Activated naive CD8-positive, alpha-beta T cell treated with anti-CD3 and anti-CD28 coated beads for 36 hours (primary cell): ENCODE measurements at places on chromosomes 2 and 18.

GRCh38 chr2:44972771-44973535 is 31.5 kb downstream of the SIX3 start:
- DNase-seq: no peak

DNA sequence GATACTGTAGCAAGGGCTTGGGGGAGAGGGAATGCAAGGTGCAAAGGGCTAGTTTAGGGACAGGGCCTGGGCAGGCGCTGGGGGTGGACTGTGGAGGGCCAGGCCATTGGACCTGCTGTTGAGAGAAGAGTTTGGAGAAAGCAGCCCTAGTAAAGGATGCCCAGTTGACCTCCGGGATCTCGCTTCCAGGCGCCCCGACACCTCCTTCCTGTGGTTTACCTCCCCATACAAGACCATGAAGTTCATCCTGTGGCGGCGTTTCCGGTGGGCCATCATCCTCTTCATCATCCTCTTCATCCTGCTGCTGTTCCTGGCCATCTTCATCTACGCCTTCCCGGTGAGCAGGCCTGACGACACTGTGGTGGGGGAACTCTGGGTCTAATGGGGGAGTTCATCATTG is 229.0 kb downstream of the DYSF start:
- DNase-seq: no peak

DNA sequence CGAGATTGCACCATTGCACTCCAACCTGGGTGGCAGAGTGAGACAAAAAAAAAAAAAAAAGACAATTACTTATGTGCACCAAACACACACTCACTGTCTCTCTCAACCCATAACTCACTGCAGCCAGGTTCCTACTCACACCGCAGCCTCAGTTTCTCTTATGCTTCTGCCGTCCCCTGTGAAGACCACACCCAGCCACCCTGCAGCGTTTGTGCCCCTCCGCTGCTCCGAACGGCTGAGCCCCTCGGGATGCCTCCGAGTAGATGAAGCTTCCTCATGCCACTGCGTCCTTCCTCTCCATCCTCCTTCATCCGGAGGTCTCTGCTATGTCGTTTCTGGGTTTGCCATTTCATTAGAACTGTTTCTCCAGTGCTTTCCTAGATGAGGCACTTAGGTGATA is 160.1 kb downstream of the TWIST2 start:
- DNase-seq: no peak

DNA sequence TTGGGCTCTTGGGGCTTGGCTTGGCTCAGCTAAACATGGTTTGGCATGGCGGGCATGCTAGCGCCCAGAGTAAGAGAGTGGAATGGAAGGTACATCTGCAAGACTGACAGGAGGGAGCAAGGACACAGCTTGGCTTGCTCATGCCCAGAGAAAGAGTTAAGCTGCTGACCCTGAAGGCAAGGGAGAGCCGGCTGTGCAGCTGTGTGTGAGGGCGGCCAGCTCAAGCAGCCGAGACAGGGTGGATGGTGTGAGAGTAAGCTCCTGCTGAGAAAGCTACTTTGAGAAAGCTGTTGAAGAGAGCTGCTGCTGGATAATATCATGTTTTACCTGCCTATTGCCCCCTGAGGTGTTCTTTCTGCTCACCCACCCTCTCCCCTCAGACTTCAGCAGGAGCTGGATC is 135.6 kb downstream of the CCBE1 start:
- DNase-seq: no peak

DNA sequence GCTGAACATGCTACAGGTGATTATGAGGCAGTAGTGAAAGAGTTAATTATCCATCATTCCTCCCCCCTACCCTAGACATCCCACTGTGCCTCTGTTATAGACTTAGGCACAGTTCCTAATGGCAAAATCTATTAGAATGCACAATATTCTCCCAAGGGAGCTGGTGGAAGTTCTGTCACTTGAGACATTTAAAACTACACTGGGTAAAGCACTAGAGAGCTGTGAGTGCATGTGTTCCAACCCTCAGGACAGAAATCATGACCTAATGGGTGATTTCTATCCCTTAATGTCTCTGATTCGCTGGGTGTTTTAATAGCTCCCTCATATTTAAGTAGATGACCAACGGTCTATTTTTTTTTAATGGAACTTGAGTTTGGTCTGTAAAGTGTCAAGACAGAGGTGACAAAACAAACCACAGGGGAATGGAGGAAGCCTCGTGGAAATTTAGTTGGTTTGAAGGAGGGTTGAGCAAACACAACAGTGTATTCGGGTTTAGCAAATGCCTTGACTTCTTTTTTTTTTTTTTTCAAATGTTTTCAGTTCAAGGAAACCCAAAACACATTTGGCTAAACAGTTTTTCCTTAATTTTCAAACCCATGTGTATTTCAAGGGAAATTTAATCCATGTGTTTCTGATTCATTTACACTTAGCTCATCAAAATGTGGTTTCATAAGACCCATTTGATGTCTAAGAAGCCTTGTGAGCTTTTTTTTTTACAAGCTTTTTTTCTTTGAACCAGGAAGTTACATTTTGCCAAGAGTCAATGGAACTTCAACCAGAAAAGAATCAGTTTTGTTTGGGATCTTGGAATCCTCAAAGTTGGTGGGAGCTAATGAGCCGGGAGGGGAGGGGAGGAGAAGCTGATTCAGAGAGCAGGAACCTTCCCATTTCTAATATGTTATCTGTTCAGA is 665.1 kb upstream of the ZEB2 start:
- no peak for DNase-seq

- DNase-seq: no peak
Measured at GRCh38 chr2:106982350-106982749, 96.4 kb upstream of the ST6GAL2 start.

DNA sequence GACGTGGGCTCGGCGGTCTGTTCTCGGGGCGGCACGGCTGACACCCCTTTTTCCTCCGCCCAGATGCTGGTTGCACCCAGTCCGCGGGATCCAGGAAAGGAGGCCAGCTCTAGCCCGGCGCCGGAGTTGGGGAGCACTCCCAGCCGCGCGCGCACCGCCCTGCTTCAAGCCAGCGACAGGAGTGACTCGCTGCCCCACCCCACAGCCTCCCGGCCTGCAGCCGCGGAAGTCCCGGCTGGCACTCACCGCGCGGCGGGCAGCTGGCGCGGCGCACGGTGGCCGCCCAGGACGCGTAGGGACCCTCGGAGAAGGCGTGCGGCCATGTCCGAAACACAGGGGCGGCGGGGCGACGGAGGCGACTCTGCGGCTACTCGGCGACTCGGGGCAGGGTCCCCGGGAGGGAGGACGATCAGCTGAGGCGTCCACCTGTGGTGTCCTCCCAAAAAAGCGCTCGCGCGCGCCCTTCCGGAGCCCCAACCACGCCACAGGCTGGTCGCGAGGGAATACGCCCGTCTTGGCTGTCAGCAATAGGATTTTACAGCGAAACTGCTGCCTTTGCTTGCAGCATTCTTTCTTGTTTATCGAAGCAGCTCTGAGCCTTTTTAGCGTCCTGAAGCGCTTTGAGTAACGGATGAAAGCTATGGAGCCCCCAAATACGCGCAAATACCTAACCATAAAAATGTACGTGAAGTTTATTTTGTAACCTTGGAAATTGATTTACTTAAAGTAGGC is at the start of gene ACADL:
Gene ACADL (minus strand): TSS at position 507 of the 732 bp plus-strand sequence. CDS start 184 bp downstream, at position 323.
- peak; percentile 19 for DNase-seq

DNA sequence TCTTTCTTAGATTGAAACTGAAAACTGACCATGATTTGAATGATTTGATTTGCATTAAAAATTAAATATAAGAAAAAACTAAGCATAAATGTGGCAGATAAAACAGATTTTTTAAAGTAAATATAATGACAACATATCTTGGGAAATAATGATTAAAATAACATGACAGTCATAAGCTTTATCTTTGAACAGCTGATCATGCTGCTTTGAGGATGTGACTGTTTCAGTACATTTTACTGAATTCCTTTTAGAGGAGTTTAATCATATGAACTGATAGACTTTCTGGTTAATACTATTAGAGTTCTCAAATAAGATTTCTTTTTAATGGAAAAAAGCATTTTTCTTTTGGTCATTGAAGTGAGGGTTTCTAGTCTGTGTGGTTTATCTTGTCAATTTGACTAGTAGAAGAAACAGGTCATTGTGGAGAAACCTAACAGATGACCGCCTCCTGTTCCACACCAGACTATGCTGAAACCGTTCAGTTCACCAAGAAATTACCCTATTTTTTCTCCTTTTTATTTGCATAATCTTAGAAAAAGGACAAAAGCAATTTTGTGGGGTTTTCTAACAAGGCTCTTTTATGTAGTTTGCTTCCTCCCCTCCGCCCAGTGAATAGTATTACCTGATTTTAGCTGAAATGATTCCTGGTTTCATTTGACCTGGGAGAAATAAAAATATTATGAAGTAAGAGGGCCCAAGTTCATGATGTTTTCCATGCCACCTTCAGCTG is 262.1 kb downstream of the PTGR3 start:
- no peak for DNase-seq

DNA sequence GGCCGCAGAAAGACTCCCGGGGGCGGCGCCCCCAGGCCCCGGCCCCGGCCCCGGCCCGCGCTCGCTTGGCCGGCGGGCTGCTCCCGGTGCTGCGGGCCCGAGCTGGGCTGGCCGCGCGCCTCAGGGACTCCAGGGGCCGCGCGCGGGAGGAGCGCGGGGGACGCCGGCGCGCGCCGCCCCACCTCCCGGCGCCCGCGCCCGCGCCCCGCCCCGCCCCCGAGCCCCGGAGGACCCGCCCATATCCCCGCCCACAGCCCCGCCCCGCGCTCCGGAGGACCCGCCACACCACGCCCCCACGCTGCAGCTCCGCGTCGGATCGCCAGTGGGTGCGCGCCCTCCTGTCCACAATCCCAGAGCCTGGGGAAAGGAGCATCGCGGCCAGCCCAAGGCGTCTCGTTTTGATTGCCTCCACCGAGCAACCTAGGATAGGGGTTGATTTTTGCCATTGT is at the start of gene PARD6G:
Gene PARD6G (minus strand): TSS at position 122 of the 449 bp plus-strand sequence. CDS start 166 bp downstream, outside the sequence.
- DNase-seq: peak; percentile 59

DNA sequence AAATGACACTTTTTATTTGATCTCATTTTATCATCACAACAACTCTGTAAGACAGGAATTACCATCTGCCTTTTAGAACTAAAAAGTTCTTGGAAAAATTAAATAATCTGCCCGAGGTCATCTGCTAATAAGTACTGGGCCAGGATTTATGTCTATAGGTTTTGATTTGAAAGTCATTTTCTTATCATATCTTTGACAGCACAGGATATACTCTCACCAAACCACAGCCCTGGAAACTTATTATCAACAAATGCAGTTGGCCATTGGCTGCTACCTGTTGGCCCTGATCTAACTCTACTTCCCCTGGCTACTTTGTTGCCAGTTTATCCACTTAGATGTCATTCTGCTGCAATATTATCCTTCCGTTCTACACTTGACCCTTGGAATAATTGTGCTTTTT is 354.6 kb downstream of the RAD51AP2 start:
- no peak for DNase-seq

GRCh38 chr2:46053564-46053963 is 243.6 kb upstream of the EPAS1 start:
- DNase-seq: no peak

DNA sequence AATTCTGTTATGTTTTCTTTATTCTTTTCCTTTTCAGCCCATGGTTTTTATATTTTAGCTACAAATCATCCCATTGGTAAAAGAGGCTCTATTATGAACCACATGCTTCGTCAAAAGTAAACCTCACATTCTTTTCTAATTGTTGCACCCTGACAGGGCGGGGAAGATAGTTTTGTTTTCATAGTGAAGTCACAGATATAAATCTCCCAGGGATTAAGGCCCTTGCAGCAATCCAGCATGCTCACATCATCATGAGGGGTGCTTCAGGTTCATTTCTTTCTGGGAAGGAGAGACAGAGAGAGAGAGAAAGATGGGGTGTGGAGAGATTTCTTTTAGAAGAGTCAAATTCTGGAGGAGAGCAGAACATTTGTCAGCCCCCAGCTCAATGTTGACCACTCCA is 124.5 kb upstream of the CDC42EP3 start:
- DNase-seq: no peak

- DNase-seq: no peak
Measured at GRCh38 chr18:66111018-66111417, 360.2 kb downstream of the CDH7 start.

DNA sequence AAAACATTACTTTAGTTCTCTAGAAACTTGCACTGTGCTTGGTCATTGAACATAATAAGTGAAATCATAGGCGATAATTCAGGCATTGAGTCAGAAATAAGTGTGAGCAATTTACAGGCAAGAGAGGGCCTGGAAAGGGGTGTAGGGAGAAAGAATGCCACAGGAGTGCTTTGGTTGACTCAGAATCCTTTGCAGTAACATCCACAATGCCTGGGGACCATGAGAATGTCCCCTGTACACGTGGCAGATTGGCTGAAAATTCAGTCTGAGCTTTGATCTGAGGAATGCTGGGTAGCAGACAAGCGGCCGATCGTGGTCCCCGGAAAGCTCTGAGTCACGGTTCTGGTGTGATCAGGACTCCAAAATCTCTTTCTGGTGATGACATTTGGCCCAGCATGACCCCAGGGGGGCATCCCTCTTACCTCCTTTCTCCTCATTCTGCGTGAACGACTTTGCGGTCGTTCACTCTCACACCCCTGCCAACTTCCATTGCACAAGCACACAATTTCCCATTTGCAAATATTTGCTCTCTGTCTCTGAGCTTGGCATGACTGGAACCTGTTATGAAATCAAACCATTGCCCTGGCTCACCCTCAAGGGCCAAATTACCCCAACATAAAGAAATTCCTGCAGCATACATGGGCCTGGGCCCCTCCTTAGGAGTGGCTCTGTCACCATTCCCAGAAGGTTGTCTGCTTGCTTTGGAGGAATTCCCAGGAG is 305.0 kb upstream of the EPAS1 start:
- DNase-seq: no peak

DNA sequence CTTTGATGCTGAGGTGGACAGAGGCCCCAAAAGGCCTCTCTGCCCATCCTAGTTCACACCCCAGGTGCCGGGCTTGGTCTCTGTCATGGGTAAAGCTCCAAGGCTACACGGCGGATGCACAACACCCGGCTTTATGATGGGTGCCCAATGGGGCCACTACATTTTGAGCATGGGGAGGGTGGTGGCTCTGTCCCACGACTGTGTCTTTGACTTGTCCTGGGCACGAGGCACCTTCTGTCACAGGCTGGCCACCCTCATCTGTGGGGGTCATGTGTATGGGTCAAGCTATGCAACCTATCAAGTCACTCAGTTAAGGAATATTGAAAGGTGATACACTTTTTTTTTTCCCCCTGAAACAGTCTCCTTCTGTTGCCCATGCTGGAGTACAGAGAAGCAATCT is 63.7 kb downstream of the EDAR start:
- no peak for DNase-seq

GRCh38 chr2:224155371-224155770 is 116.3 kb upstream of the SERPINE2 start:
- no peak for DNase-seq

- no peak for DNase-seq
Measured at GRCh38 chr2:40507432-40507831, 55.5 kb upstream of the SLC8A1 start.

GRCh38 chr2:236661762-236662110 is 92.1 kb downstream of the ACKR3 start:
- no peak for DNase-seq

- no peak for DNase-seq
Measured at GRCh38 chr18:22536558-22536957, 118.8 kb upstream of the CTAGE1 start.

GRCh38 chr18:79644006-79644665 is 35.5 kb upstream of the CTDP1 start:
- DNase-seq: peak; percentile 78
